Mesenchymal stem cell (in vitro differentiated cells and primary cell): ENCODE measurements at places on chromosomes 2 and 18.

- DNase-seq = no peak
Observed at GRCh38 chr2:65164426-65164891, 34.6 kb upstream of the RAB1A start.

- DNase-seq = no peak
Observed at GRCh38 chr2:75410702-75411101, 150.0 kb downstream of the EVA1A start.

DNA sequence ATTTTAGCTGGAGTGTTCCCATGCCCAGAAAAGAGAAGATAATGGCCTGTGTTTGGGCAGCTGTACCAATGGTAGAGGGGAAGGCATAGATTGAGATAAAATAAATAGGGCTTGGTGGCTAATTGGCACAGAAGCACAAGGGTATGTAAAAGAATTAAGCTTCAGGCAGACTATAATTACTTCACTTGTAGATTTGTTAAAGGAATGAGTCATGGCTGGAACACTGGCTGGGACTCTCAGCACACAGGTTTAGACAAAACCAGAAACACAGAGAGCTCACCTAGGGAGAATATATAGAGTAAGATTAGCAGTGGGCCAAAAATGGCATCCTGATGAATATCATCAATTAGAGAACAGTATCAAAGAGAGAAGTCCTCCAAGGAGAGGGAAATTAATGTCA, 198.3 kb upstream of the FIGN start:
- DNase-seq = no peak

DNA sequence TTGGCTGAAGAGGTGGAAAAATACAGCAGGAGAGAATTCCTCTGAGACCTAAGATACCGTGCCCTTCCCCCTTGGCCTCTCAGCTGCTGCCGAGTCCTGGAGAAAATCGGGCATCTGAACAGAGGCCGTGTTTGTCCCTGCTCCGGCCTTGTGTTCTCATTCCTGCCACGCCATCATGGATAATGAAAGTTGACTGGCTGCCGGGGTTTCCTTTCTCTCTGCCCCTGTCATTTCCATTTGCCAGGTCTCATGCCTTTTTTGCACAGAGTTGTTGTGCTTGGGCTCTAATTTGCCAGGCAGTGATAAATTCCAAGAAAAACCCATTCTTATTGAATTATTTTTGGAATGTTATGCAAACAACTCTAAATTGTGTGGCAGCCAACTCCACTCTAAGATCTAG, 496.9 kb upstream of the TNP1 start:
- DNase-seq = no peak

- DNase-seq = no peak
Observed at GRCh38 chr2:31411771-31412170, 2.8 kb downstream of the XDH start.

DNA sequence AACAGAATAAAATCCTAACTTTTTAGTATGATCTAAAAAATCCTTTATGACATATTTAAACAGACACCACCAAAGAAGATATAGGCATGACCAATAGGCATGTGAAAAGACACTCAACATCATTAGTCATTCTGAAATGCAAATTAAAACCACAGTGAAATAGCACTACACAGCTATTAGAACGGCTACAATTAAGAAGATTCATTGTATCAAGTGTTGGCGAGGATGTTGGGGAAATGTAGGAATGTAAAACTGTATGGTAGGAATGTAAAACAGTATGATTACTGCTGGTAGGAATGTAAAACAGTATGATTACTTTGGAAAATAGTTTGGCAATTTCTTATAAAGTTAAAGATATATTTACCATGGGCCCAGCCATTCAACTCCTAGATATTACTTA, 253.3 kb upstream of the TCF4 start:
- no peak for DNase-seq

DNA sequence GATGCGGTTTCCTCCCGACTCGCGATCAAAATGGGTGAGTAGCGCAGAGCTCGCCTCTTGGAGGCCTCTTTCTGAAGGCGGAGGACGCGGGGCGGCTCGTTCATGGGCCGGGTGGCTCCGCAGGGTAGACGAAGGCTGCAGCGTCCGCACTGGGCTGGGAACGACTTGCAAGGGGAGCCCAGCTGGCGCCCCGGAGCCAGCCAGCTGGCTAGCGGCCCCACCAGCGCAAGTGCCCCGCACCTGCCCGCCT, 328 bp upstream of the PASK start:
- DNase-seq = no peak

DNA sequence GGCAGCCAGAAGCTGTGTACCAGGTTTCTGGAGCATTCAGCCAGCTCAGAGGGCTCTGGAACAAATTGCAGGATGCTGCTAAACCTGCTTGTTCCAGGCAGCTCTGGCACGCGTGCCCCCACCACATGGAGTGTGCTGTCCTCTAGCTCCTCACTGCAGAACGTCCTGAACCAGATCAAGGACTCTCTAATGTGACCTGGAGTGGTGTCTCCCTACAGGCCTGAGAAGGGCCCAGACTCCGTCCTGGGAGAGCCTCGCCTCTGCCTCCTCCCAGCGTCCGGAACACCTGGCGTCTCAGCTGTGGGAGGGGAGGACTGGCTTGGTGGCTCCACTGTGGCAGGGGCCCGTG, 115.6 kb upstream of the GPC1 start:
- no peak for DNase-seq

- no peak for DNase-seq
Observed at GRCh38 chr2:42139101-42139500, 30.1 kb upstream of the EML4 start.

DNA sequence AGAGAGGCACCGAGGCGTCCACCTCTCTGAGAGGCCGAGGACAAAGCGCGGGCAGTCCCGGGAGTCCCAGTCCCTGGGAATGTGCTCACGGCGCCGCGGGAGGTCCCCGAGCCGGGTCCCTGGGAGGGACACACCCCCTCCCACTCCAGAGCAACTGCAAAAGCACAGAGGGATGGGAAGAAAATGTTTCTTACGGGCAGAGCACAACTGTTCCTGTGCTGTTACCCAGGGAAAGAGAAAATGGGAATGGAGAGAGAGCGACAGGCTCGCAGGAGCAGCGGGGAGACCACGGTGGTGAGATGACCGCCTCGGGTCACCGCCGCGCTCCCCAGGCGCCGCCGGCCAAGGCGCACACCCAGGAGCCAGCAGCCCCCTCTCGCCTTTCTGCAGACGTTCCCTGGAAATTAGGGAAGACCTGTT, 1.2 kb upstream of the BCL11A start:
- no peak for DNase-seq

DNA sequence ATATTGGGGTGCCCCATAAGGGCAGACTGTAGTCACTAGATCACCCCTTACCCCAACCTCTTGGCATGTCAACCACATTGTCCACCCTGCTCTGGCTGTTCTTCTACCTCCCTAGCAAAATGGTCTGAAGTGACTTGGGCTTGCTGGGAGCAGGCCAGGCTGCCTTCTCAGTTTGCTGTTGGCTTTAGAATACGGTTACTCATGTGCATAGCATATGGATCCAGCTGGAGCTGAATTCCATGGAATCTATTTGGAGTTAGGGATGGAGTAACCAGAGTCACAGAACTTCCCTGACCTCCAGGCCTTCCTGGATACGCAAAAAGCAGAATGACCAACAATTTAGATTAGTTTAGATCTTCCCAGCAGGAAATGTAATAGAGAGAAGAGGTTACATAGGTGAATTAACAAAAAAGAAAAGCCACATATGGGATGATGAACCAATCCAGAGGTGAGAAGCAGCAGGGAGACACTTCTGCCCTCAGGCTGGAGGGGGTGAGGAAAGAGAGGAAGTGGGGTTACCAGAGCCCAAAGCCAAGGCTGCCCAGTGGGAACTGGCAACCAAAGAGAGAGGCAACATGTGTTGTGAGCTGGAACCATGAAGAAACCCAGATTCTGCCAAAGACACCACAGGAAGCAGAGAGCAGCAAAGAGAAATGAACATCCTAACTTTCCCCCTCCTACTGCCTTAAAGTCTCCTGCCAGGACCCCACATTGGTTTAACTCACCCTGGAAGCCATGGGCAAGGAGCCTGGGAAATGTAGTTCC, 26.1 kb downstream of the PKDCC start:
- DNase-seq = peak; percentile 82

DNA sequence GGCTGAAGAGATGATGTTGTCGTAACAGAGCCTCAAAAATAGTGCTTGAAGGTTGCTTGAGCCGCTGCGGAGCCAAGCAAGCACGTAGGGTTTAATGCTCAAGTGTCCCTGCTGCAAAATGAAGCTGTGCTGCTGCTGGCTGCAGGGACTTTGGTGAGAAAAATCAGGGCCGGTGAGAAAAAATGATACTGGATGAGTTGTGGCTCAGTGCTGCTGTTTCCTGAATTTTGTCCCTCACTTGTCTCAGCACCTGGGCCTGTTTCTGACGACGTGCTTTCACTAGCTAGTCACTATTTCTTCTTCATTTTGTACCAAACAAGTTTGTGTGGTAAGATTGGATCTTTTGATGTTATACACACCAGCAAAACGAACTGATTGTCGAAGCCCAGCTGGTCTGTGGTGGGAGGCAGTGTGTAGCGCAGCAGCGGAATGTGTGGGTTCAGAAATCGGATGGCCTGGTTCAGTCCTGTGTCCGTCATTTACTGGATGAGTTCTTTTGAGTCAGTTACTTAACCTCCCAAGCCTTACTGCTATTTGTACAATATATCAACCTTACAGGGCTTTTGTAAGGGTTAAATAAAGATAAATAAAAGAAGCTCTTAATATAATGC, 172.8 kb upstream of the FOSL2 start:
- no peak for DNase-seq

GRCh38 chr2:201242571-201243277, 17.6 kb upstream of the CASP8 start:
- no peak for DNase-seq

DNA sequence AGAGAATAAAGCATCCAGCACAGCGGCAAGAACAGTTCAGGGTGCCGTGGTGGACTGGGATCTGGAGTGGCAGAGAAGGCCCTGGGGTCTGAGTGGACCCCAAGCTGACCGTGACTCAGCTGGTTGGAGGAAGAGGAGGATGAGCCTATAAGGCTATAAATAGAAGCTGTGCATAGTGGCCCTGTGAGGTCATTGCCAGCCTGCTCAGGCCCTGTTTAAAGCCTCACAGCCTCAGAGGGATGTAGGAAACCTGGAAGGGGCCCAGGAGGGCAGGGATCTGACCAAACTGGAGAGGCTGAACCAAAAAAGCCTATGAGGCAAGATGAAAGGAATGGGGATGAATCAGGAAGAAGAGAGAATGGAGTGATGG, 11.3 kb upstream of the DES start:
- DNase-seq = peak; percentile 93

GRCh38 chr18:48848641-48849143, 102.1 kb downstream of the SMAD7 start:
- DNase-seq = no peak

DNA sequence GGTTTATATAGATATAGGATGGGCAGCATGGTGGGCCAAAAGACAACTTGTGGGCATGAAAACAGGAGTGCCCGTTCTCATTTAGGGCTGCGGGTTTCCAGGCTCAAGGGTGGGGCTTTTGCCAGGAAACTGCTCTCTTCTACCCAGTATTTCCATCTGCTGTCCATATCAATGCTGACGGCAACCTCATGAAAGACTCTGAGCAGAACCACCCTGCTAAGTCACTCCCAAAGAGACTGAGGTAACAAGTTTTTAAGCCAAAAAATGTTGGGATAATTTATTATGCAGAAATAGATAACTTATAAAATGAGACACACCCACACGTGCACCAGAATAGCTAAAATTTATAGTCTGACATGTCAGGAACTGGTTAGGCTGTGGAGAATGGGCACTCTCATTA, 36.1 kb upstream of the MPPE1 start:
- DNase-seq = no peak

GRCh38 chr18:36608107-36608506, 220.7 kb downstream of the TPGS2 start:
- DNase-seq = no peak

GRCh38 chr2:205056151-205056561, 510.9 kb downstream of the PARD3B start:
- peak; percentile 66 for DNase-seq
